ENCODE measurements at places on chromosomes 13 and 19.

GRCh38 chr13:95784161-95784899, 107.4 kb downstream of the DNAJC3 start:
- no peak for DNase-seq

DNA sequence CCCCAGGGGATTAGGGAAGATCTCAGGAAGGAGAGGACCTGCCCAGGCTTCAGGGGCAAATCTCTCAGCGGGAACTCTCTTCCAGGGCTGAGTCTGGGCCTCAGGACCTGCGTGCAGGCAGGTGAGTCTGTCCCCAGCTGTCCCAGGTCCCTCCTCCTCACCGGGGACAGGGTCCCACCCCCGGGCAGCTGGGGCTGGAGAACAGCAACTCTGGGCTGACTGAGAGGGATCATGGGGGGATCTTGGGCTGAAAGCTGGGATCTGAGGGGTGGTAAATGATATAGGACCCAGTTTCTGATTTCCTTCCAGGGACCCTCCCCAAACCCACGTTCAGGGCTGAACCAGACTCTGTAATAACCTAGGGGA, 14.3 kb downstream of the LILRA1 start:
- no peak for DNase-seq

DNA sequence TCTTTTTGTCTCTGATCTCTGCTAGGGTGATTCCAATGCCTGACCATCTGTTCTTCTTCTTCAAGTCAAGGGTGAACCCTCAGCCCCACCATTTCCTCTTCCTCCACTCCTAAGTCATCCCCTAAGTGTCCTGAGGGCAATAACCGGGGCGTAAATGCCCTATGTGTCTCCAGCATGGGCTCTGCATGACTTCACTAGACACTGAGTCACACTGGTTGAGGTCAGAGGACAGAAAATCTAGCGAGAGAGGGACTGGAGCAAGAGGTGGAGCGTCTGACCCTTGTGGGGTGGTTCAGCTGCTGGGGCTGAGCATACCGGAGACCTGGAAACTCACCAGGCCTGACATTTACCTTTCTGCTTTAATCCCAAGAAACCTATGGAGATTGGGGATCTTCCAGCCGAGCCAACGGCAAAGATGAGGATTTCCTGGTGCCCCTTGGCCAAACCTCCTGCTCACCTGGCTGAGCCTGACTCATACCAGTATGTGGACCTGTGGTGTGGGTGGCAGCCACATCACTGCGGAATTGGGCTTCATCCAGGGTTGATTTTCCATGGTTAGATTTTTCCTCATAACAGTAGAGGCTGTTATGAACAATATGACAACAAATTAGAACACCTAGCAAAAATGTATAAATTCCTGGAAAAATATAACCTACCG, 26.9 kb downstream of the SCGB2B2 start:
- DNase-seq = no peak

DNA sequence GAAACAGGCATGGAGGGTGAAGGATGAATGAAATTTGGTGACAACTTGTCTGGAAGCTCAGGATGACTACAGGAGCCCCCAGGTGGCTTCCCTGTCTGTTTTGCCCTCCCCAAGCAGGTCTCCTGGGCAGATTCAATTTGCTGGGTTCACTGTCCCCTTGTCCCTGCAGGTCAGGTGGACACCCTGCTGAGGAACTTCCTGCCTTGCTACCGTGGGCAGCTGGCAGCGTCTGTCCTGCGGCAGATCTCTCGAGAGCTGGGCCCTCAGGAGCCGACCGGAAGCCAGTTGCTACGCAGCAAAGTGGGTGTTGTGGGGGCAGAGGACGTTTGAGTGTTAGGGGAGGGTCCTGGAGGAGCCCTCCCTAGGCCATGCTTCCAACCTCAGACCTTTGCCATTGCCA, 19.1 kb downstream of the PGLS start:
- no peak for DNase-seq

GRCh38 chr13:111066544-111066943, 48.6 kb upstream of the ARHGEF7 start:
- no peak for DNase-seq
